ENCODE measurements at places on chromosomes 16 and 17.

- no peak for DNase-seq
Observed at GRCh38 chr17:80971704-80972304, 19.8 kb upstream of the CHMP6 start.

- peak; percentile 72 for DNase-seq
Observed at GRCh38 chr17:38881600-38882191, 11.8 kb downstream of the LASP1 start.

- DNase-seq = no peak
Observed at GRCh38 chr16:86946981-86947380, 368.6 kb downstream of the FOXL1 start.

- DNase-seq = no peak
Observed at GRCh38 chr17:74779948-74780400, 3.8 kb upstream of the NAT9 start.

DNA sequence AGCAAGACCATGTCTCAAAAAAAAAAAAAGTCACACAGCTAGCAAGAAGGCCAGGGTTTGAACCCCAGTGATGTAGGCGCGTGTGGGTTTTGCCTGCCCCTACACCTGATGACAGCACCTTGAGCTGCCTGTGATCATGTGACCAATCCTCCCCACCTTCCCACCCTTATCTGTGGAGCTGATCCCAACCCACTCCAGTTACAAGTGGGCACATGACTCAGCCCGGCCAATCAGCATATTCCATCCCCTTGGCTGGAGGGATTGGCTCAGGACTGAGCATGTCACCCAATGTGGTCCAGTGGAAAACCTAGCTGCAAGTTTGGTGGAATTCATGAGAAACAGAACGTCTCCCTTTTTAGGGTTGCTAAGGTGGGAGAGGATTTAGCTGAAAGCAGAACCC lies 6.6 kb downstream of the TMEM114 start:
- DNase-seq = no peak

GRCh38 chr16:3158510-3159314 lies 23.9 kb downstream of the ZNF213 start:
- peak; percentile 87 for DNase-seq

- no peak for DNase-seq
Observed at GRCh38 chr16:2086812-2087747, 39.3 kb downstream of the TSC2 start.

GRCh38 chr16:46730126-46730525 lies 18.0 kb downstream of the MYLK3 start:
- DNase-seq = no peak

- no peak for DNase-seq
Observed at GRCh38 chr16:24749310-24749709, 19.9 kb downstream of the TNRC6A start.

DNA sequence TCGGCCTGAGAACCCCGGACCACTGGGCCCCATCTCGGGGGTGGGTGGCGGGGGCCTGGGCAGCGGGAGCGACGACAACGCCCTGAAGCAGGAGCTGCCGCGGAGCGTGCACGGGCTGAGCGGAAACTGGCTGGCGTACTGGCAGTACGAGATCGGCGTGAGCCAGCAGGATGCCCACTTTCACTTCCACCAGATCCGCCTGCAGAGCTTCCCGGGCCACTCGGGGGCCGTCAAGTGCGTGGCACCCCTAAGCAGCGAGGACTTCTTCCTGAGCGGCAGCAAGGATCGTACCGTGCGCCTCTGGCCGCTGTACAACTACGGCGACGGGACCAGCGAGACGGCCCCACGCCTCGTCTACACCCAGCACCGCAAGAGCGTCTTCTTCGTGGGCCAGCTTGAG lies 8.9 kb upstream of the SERPINF2 start:
- no peak for DNase-seq
